ENCODE measurements at places on chromosomes 11 and 22.

- no peaks in the 10 kb centered on the region for H3K36me3 ChIP-seq
- no peak overlapping the region for H3K4me3 ChIP-seq
- peaks cover 15% of the 10 kb centered on the region for H3K27me3 ChIP-seq
Measured at GRCh38 chr11:76752321-76753143, 30.6 kb upstream of the TSKU start.

DNA sequence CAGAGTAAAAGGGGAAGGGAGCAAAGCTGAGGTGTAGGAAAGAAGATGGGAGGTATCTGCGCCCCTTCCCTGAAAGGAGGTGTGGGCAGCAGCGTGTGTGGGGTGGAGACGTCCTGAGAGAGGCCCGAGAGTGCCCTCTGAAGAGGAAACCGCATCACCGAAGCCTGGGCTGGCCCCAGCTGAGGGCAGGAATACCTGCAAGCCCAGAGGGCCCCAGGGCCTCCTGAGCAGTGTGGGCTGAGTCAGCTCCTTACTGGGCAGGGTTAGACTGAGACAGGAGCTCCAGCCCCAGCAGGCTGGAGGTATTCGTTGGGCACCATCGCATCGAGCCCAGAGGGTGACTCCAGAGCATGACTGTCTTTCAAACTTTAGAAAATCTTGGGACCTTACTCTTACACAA lies 534.0 kb upstream of the B3GAT1 start:
- H3K27ac ChIP-seq: no peak overlapping the region
- no peak overlapping the region for H3K4me3 ChIP-seq
- H3K4me1 ChIP-seq: no peaks in the 10 kb centered on the region
- no peaks in the 10 kb centered on the region for H3K36me3 ChIP-seq
- peaks cover 9% of the 10 kb centered on the region for H3K27me3 ChIP-seq
- DNase-seq: no peak

DNA sequence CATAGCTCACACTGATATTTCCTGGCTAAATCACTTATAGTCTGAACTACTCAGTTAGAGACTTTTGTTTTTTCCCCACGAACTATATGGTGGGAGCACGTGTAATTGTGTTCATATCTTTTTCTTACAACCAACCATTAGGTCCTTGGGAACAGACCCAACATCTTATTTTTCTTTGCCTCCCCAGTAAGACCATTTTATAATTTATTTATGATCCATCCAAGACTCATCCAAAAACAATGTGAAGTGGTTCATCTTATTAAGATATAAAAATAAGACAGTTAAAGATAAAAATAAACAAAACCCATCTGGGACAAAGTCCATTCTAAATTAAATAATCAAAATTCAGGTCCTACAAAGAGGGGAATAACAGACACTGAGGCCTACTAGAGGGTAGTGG lies 90.8 kb downstream of the FAM168A start:
- DNase-seq: no peak
- peaks cover 8% of the 10 kb centered on the region for H3K36me3 ChIP-seq
- peaks cover 3% of the 10 kb centered on the region for H3K4me1 ChIP-seq

- no peaks in the 10 kb centered on the region for H3K27me3 ChIP-seq
- H3K4me1 ChIP-seq: no peaks in the 10 kb centered on the region
- peaks cover 66% of the 10 kb centered on the region for H3K36me3 ChIP-seq
Measured at GRCh38 chr22:31574055-31574670, 77.8 kb downstream of the SFI1 start.

GRCh38 chr11:13193613-13194012 lies 84.0 kb upstream of the BMAL1 start:
- H3K4me1 ChIP-seq: no peaks in the 10 kb centered on the region
- H3K4me3 ChIP-seq: no peak overlapping the region
- DNase-seq: no peak
- peaks cover 7% of the 10 kb centered on the region for H3K27me3 ChIP-seq
- no peak overlapping the region for H3K27ac ChIP-seq
- no peaks in the 10 kb centered on the region for H3K36me3 ChIP-seq

- H3K4me3 ChIP-seq: no peak overlapping the region
- no peaks in the 10 kb centered on the region for H3K4me1 ChIP-seq
- H3K27me3 ChIP-seq: no peaks in the 10 kb centered on the region
- no peak overlapping the region for H3K27ac ChIP-seq
Measured at GRCh38 chr11:5283882-5284281, 14.1 kb upstream of the HBE1 start.

GRCh38 chr22:42879371-42880021 lies 22.4 kb upstream of the ARFGAP3 start:
- no peak for DNase-seq
- no peak overlapping the region for H3K4me3 ChIP-seq
- no peaks in the 10 kb centered on the region for H3K4me1 ChIP-seq
- H3K27ac ChIP-seq: no peak overlapping the region
- H3K27me3 ChIP-seq: no peaks in the 10 kb centered on the region

DNA sequence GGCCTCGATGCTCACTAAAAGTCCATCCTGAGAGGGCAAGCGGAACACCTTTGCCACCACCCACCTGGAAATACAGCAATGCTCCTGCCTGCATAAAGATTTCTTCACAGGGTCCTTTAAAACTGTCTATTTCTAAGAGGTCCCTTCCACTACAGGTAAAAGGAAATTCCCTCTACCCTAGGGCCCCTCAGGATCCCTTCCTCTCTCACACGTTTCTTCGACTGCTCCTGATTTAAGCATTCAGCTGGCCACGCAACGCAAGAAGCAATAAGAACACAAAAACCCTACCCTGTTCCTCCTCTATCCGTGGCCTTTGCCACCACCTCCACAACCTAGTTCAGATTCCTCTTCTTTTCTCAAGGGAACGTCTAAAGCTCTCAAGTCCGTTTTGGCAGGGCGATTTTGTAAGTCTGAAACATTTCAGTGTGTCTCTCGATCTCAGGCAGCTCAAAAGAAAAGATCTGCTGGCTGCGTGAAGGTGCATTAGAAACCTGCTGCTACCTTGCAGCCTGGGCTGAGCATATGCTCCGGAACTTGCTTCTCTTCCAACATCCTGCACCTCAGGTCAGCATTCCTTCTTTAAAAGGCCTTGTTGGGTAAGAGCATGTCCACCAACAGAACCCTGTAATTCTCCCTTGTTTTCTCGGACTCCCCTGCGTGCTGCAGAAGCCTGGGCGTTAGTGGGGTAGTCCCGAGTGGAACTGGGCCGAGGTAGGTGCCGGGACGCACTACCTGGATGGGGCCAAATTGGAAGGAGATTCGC lies 1.6 kb downstream of the LGR4 start:
- H3K27me3 ChIP-seq: no peaks in the 10 kb centered on the region
- no peak overlapping the region for H3K27ac ChIP-seq
- no peak overlapping the region for H3K4me3 ChIP-seq
- DNase-seq: no peak
- H3K4me1 ChIP-seq: no peaks in the 10 kb centered on the region
- H3K36me3 ChIP-seq: no peaks in the 10 kb centered on the region

DNA sequence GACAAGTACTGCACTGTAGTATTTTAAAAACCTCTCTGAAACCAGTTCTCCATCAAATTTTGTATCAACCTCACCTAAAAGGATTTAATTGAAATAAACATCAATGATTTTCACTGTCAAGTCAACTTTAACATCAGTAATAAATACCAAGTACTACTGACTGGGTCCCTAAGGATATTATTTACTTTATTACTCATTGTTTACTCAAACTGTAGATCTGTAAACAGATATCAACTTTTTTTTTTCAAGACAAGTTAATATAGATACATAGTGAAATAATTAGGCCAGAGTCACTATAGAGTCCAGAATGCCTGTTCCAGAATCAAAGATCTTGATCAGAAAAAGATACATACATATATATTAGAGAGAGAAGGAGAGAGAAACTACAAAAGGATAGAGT lies 1.6 kb downstream of the RNF141 start:
- DNase-seq: no peak
- no peak overlapping the region for H3K27ac ChIP-seq
- no peaks in the 10 kb centered on the region for H3K27me3 ChIP-seq
- H3K4me3 ChIP-seq: no peak overlapping the region
- H3K4me1 ChIP-seq: peaks cover 21% of the 10 kb centered on the region

DNA sequence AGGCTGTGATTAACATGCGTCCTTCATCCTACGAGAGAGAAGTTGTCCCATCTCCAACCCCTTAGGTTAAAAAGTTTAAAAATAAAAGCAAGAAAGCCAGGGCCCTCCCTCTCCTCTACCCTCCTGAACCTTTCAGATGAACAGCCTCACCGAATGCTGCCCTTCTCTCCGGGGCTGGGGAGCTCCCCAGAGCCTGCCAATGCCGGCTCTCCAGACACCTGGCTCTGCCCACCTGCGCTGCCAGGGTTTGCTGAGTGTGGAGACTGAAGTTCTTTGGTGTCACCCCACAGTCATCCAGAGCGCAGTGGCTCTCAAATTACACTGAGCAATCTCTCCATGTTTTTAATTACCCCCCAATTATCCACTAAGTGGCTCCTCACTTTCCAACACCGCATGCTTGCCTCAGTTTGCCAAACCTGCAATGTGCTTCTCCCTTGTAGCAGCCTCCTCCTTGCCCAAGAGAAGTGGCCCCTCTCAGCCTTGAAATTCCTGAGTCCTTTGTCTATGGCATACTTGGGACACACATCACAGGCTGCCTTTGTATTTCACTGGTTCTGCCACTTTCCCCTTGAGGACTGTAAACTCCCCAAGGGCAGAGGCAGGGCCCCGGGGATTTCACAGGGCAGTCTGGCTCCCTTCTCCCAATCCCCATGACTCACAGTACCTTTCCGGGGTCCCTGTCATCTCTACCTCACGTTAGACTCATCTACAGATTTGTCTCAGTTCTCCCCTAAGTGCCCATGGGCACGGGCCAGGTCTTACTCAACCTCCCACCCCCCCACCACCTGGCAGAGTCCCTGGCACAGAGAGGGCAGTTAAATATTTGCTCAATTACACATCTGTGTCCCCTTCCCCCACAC lies 2.0 kb downstream of the MYH9 start:
- DNase-seq: peak; percentile 26
- H3K27me3 ChIP-seq: no peaks in the 10 kb centered on the region
- H3K27ac ChIP-seq: peak overlapping the region; percentile 69
- peak overlapping the region; percentile 62 for H3K4me3 ChIP-seq
- peaks cover 33% of the 10 kb centered on the region for H3K36me3 ChIP-seq

GRCh38 chr11:36002196-36002595 lies 58.3 kb downstream of the LDLRAD3 start:
- no peak overlapping the region for H3K4me3 ChIP-seq
- no peak overlapping the region for H3K27ac ChIP-seq
- no peaks in the 10 kb centered on the region for H3K4me1 ChIP-seq
- H3K36me3 ChIP-seq: no peaks in the 10 kb centered on the region
- H3K27me3 ChIP-seq: no peaks in the 10 kb centered on the region

- H3K36me3 ChIP-seq: no peaks in the 10 kb centered on the region
- H3K4me3 ChIP-seq: no peak overlapping the region
- no peak overlapping the region for H3K27ac ChIP-seq
- H3K27me3 ChIP-seq: no peaks in the 10 kb centered on the region
Measured at GRCh38 chr11:32316232-32316631, 119.1 kb downstream of the WT1 start.

DNA sequence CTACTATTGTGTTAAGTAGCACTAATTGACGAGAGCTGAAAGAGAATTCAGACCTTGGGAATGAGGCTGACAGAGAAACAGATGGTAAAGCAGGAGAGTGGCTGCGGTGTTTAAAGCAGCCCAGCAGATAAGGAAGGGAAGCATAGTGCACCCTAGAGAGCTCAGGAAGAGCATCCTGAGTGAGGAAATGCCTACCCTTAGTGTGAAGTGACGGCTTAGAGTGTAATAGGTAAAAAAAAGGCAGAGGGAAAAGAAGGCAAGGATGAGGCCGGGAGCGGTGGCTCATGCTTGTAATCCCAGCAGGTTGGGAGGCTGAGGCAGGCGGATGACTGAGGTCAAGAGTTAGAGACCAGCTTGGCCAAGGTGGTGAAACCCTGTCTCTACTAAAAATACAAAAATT lies 22.4 kb upstream of the ETS1 start:
- H3K27me3 ChIP-seq: no peaks in the 10 kb centered on the region
- peaks cover 74% of the 10 kb centered on the region for H3K4me1 ChIP-seq
- DNase-seq: no peak
- no peak overlapping the region for H3K4me3 ChIP-seq

- no peak overlapping the region for H3K27ac ChIP-seq
- H3K4me1 ChIP-seq: no peaks in the 10 kb centered on the region
- no peak overlapping the region for H3K4me3 ChIP-seq
- no peaks in the 10 kb centered on the region for H3K27me3 ChIP-seq
Measured at GRCh38 chr11:96306933-96307775, 35.8 kb downstream of the MAML2 start.

- no peak overlapping the region for H3K27ac ChIP-seq
- no peak overlapping the region for H3K4me3 ChIP-seq
- H3K27me3 ChIP-seq: no peaks in the 10 kb centered on the region
- H3K4me1 ChIP-seq: no peaks in the 10 kb centered on the region
Measured at GRCh38 chr11:105589346-105589745, 20.5 kb upstream of the GRIA4 start.

GRCh38 chr22:26416670-26417276 lies 12.3 kb upstream of the ASPHD2 start:
- peaks cover 20% of the 10 kb centered on the region for H3K27me3 ChIP-seq
- H3K4me3 ChIP-seq: no peak overlapping the region
- no peak overlapping the region for H3K27ac ChIP-seq
- no peaks in the 10 kb centered on the region for H3K4me1 ChIP-seq
- no peaks in the 10 kb centered on the region for H3K36me3 ChIP-seq
- DNase-seq: no peak

- H3K27ac ChIP-seq: no peak overlapping the region
- H3K4me1 ChIP-seq: no peaks in the 10 kb centered on the region
- H3K27me3 ChIP-seq: peaks cover 6% of the 10 kb centered on the region
Measured at GRCh38 chr11:2139621-2140337, 590 bp upstream of the IGF2 start.

DNA sequence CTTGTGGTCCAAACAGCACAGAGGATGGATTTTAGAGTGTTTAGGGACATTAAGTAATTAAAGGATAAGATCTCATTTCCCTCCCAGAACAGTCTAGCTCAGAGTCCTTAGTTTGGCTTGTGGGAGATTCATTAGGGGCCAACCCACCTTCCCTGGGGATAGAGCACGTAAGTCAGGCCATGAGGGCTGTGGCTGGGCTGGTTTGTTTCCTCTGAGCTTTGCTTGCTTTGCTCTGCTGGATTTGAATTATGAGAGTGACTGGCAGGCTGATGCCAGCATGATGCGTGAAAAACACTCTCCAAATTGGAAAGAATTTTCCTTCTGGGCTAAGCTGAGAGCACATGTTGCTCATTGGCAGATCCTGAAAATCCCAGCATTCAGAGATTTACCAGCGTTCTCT lies 84.7 kb upstream of the HEPHL1 start:
- H3K27ac ChIP-seq: no peak overlapping the region
- H3K27me3 ChIP-seq: peaks cover 2% of the 10 kb centered on the region
- DNase-seq: no peak

GRCh38 chr22:27115816-27116256 lies 458.4 kb downstream of the MIAT start:
- no peak overlapping the region for H3K27ac ChIP-seq
- H3K4me3 ChIP-seq: no peak overlapping the region
- no peaks in the 10 kb centered on the region for H3K36me3 ChIP-seq

DNA sequence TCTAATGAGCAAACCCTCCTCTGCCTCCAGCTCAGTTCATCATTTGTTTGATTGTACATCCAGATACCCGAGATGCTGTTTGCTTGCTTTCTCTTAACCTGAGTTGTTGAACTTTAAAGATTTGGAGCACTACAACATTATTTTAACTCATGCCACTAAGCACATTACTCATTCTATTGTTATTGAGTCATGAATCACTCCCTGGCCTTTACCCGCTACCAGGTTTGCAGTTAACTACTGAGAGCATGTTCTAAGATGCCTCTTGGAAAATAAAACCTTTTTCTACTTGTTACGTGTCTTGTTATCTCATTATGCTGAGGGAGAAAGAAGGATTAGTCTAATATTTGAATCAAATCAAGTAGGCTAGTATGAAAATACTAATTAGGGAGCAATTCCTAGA lies 720.6 kb upstream of the ANO5 start:
- no peak overlapping the region for H3K27ac ChIP-seq
- H3K36me3 ChIP-seq: no peaks in the 10 kb centered on the region
- no peak overlapping the region for H3K4me3 ChIP-seq
- no peaks in the 10 kb centered on the region for H3K4me1 ChIP-seq

All from DND-41 (cell line).